ENCODE measurements at places on chromosomes 3 and 15.

DNA sequence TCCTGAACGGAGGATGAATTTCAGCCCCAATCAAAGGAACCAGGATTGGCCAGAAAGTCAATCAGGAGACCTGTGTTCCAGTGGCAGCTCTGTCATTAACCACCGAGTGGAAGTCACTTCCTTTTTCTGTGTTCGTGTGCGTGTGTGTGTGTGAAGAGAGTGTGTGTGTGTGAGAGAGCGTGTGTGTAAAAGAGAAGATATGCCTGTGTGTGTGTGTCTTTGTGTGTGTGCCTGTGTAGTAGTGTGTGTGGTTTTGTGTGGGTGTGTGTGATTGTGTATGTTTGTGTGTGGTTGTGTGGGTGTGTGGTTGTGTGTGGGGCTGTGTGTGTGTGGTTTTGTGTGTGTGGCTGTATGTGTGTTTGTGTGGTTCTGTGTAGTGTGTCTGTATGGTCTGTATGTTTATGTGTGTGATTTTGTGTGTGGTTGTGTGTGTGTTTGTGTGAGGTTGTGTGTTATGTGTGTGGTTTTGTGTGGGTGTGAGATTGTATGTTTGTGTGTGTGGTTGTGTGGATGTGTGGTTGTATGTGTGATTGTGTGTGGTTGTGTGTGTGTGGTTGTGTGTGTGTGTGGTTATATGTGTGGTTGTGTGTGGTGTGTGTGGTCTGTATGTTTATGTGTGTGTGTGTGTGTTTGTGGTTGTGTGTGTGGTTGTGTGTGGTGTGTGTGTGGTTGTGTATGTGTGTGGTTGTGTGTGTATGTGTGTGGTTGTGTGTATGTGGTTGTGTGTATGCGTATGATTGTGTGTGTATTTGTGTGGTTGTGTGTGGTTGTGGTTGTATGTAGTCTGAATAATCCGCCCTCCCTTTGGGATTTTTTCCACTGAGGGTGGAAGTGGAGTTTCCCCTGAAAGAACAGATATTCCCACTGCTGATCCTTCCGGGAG is 314.4 kb downstream of the SHQ1 start:
- DNase-seq, result no peak

GRCh38 chr3:133984975-133985374 is 44.8 kb downstream of the SLCO2A1 start:
- no peak for DNase-seq

DNA sequence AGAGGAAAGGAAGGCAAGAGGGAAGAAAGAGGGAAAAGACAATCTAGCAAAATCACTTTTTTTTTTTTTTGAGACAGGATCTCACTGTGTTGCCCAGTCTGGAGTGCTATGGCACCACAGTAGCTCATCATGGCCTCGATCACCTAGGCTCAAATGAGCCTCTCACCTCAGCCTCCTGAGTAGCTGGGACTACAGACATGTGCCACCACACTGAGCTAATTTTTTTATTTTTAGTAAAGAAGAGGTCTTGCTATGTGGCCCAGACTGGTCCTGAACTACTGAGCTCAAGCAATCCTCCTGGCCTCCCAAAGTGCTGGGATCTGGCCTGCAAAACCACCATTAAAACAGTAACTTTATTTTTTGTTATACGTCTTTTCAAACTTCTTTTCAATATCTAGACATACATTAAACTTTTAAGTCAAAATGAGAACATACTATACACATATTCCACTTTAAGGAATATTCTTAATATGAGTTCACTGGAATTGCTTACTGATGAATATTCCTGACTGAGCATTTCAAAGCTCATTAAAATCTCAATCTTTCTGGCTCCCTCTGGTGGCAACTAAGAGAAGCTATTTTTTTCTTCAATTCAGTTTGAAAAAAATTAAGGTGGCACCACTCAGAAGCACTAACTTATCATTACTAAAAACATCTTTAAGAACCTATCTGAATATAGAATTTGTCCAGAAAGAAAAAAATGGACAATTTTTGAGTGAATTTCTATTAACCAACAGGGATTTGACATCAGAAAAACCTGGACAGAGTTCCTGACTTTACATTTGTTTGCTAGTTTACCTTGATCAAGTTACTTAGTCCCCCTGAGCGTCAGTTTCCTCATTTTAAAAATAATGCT is 40.9 kb downstream of the UACA start:
- DNase-seq, result no peak

GRCh38 chr3:35653347-35653746 is 14.0 kb downstream of the ARPP21 start:
- DNase-seq, result no peak

DNA sequence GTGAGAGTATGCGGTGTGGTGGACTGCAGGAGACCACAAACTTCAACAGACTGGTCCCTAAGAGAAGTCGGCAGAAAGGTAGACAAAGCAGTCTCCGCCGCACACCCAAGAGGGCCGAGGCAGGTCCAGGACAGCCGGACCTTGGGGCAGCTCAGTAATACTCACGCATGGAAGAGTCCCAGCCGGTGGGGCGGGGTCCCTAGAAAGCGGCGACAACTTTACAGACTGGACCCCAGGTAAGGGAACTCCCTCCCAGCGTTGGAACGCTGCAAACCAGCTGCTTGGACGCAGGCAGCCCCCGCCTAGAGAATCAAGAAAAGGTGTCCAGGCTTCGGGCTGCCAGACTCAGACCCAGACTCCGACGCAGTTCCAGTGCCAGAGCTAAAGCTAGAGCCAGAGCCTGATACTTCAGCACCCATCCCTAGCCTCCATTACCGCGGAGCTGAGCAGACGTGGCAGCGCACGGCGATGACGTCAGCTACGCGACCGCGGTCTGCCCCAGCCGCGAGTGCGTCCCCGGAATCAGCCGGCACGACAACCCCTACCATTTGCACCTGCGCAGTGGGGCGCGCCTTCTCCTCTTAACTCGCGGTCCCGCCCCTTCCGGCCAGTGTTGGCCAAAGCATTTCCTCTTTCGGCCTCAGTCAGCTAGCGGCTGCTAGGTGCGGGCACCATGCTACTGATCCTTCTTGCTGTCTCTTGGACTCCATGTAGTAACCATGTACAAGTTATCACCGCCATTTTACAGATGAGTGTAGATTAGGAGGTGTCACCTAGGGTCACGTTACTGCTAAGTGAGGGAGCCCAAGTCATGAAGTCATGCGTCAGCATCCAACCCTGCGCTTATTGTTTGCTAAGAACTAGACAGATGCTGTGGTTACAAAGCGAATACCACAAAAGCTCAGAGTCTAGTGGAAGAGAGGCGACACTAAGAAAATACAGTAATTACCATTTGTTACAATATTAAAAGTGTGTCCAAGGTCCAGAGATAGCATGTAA is at the start of gene TMEM39A:
TMEM39A (minus strand) TSS at position 445 of the 999 bp plus-strand sequence. CDS start 1,541 bp downstream, outside the sequence.
- DNase-seq, result peak; percentile 99

DNA sequence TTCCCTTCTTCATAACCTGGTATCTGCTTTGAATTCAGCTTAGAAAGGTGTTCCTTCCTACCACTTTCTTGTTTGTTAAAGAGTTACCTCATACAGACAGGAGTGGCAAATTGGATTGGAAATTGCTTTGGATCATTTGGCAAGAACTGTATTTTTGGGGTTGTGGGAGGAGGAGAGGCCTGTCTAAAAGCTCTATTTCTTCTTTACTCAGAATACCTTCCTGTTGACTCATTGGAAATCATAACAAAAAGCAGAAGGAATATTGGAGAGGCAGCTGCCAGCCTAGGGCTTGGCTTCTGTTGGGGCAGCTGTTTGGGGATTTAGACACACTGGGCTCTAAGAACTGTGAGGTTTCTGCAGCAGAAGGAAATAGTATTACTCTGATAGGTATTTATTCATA is 14.2 kb downstream of the IQGAP1 start:
- DNase-seq, result no peak

- DNase-seq, result no peak
These were observed 6.9 kb downstream of the TNIK start for GRCh38 chr3:171453180-171453886.

DNA sequence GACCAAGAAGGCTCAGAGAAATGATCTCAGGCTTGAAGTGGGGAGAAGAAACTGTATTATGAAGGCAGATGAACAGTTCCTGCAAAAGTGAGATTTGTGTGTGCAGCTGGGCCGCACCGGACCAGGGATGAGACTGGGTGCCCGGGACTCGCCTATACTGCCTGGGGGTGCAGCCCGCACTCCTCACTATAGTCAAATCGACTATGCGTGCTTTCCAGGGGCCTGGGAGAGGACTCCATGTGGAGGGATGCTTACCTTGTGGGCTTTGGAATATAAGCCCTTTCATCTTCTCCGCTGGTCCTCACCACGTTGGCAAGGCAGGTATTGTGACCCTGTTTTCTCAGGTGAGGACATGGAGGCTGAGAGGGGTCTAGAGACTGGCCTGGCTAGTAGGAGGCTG is 32.9 kb upstream of the APOD start:
- no peak for DNase-seq

- DNase-seq, result no peak
These were observed 22.6 kb downstream of the CRTC3 start for GRCh38 chr15:90552162-90552928.

- DNase-seq, result no peak
These were observed 87.5 kb upstream of the PLXNA1 start for GRCh38 chr3:126895178-126896066.

- no peak for DNase-seq
These were observed 5.9 kb downstream of the SOX2 start for GRCh38 chr3:181717549-181718171.

DNA sequence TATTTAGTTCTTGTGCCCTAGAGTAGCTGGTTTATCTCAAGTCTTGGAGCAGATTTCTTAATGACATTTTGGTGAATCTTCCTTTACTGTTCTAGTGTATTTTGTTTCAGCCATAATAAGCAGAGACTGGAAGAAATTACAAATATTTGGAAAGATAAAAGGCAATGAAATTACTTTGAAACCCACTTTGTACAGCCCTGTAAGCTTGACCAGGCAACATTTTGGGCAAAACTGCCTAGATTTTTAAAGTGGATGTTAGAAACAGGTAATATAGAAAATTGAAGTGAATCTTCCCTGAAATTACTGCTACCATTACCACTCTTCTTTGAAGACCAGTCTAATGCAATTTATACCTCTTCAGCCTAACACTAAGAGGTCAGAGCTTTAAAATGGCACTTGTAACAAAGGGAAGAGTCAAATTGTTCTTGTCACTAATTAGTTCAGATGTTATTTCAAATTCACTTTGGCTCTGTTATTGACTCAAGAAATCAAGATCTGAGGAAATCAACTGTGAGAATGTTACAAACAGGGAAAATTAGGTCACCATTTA is 589.4 kb downstream of the NLGN1 start:
- DNase-seq, result no peak

DNA sequence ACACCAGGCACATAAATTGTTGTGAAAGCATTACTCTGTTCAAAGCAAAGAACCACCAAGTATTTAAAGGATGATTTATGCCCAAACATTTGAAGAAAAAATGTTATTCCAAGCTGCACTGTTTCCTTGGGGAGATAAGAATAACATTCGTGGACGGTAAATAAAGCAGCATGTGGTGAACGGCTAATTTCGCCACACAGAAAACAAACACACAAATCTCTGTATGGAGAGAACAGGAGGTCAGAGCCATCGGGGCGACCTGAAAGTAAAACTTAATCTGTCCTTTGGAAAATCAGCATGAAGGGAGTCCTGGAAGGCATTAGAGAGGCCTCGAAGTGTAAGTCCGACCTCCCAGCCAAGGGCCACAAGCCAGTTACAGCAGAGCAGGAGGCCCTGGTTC is 27.1 kb upstream of the GABRG3 start:
- no peak for DNase-seq

All from activated CD8-positive, alpha-beta memory T cell treated with anti-CD3 and anti-CD28 coated beads, Interleukin-2, amount 50 U/mL, for 4 hours (primary cell).